Stimulated activated CD4-positive, alpha-beta T cell treated with anti-CD3 and anti-CD28 coated beads, Interleukin-15, amount 100 ng/mL, for 1 hour (primary cell): ENCODE measurements at places on chromosomes 13 and 19.

DNA sequence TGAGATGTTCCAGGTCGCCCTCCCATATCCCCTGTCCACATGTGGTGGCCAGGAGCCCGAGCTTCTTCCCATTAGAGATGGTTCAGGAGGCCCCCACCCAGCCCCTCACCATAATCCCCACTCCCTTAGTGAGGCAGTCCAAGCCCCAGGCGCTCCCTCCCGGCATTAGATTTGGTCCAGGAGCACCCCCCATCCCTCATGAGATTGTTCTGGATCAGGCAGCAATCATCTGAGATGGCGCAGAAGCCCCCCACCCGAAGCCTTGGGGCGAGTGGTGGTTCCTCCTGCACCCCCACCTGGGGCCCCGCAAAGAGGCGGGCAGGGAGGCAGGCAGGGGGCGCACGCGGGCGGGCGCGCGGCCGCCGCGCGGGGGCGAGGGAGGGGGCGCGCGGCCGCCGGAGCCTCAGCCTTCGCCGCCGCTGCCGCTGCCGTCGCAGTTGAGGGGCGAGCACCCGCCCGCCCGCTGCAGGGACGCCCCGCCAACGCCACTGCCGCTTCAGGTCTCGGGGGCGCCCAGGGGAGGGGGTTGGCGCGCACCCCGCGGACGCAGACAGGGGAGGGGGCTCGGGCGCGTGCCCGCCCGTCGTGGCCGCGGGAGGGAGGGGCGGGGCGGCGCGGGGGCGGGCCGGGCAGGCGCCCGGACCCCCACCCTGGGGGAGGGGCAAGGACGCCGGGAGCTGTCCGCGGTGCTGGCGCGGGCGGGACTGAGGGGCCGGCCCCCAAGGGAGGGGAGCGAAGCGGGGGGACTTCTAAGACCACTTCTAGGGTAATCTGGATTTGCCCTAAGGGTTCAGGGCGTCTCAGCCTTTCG, 46.4 kb upstream of the SHKBP1 start:
- DNase-seq, result no peak

GRCh38 chr19:3179739-3180293, 1.2 kb downstream of the S1PR4 start:
- DNase-seq, result no peak

GRCh38 chr13:37893321-37893720, 23.7 kb upstream of the TRPC4 start:
- DNase-seq, result no peak

DNA sequence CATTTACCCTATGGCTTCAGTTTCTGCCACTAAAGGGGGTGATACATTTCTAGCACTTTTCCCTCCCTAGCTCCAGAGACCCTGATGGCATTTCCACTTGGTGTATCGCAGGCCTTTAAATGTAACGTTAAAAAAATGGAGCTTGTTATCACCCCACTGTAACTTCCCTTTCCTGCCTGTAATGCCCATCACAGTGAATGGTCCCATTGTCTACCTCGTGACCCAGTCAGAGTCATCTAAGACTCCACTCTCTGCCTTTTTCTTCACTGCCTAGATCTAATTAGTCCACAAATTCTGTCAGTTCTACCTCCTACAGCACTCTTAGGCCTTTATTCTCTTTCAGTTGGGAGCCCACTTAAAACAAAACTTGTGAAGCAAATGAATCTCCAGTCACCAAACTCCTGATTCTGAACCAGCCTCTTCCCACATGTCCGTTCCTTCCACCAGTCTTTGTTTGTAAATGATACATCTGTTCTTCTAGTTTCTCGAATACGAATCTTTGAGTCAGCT, 64.8 kb downstream of the NHLRC3 start:
- no peak for DNase-seq

DNA sequence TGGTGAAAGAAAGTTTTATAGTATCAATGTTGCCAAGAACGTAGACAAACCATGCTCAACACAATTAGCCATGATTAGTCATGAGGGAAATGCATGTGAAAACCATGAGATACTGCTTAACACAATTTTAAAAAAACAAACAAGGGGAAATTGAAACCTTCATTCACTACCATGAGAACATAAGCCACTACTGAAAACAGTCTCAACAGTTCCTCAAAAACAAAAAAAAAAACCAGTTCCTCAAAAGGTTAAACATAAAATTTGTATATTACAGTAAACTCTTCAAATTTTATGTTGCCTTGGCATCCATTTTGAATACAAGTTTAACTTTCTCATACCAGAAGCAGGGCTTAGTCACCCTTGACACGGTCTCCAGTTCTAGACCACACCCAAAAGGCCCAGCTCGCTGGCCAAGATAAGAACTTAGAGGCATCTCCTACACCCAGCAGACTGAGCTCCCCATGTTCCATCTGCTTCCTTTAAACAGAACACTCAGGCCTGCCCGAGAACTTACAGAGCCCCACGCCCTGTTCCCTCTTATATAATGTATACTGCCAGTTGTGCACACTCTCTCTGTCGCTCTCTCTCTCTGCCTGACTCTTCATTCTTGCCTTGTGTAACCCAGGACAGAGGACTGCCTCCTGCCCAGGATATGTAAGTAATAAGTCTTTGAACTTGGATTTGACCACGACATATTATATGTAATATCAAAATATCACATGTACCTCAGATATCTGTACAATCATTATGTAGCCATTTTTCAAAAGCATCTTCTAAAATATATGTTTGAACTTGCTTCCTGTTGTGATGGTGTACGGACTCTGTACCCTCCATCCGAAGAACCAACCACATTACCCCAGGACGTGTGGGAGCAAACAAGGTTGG, 67.4 kb downstream of the STK24 start:
- DNase-seq, result no peak

DNA sequence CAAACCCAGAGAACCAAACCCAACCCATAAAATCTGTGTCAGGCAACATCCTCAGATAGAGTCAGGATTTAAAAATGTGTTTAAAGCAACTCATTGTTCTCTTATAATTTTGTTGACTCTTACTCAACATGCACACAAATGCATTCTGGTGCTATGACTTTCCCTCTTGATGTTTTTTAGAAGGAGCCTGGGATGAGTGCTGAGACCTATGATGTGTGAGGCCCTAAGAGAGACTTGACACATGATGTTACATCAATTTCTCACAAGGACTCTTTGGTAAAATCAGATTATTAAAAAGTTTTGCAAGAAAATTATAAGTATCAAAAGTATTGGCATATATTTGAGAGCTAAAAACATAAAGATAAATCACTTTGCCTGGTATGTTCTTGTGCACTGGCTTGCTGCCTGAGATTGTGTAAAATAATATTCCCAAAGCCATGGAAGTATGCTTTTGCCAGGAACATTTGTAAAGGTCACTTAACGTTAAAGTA, 173.9 kb downstream of the DCLK1 start:
- DNase-seq, result no peak

DNA sequence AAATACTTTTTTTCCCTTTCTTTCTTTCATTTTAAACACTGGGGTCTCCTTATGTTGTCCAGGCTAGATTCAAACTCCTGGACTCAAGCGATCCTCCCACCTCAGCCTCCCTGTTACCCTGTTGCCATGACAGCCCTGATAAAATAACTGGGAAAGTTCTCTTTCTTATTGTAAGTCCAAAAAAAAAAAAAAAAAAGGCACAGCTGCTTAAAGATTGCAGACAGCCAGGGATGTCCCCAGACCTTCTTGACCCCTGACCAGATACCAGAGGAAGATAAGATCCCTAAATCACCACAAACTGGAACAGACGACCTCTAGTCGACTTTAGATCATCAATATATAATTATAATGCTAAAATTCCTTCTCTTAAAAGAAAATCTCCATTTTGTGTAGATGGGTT, 1.1 kb upstream of the MVB12A start:
- DNase-seq, result no peak

- DNase-seq, result no peak
Measured at GRCh38 chr13:41034881-41035280, 15.8 kb upstream of the ELF1 start.

DNA sequence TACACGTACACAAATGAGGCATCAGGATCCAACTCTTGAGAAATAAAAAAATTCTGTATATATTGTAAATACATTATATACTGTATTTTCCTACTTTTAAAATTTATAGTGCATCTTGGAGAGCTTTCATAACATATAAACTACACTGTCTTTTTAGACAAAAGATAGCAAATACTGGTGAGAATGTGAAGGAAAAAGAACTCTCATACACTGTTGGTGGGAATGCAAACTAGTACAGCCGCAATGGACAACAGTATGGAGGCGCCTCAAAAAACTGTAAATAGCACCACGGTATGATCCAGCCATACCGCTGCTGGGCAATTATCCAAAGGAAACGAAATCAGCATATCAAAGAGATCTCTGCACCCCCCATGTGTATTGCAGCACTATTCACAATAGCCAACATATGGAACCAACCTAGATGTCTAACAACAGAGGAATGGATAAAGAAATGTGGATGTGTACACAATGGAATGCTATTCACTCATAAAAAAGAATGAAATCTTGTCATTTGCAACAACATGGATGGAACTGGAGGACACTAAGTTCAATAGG, 292.4 kb downstream of the EFNB2 start:
- no peak for DNase-seq
